ENCODE measurements at places on chromosomes 5 and 9.

DNA sequence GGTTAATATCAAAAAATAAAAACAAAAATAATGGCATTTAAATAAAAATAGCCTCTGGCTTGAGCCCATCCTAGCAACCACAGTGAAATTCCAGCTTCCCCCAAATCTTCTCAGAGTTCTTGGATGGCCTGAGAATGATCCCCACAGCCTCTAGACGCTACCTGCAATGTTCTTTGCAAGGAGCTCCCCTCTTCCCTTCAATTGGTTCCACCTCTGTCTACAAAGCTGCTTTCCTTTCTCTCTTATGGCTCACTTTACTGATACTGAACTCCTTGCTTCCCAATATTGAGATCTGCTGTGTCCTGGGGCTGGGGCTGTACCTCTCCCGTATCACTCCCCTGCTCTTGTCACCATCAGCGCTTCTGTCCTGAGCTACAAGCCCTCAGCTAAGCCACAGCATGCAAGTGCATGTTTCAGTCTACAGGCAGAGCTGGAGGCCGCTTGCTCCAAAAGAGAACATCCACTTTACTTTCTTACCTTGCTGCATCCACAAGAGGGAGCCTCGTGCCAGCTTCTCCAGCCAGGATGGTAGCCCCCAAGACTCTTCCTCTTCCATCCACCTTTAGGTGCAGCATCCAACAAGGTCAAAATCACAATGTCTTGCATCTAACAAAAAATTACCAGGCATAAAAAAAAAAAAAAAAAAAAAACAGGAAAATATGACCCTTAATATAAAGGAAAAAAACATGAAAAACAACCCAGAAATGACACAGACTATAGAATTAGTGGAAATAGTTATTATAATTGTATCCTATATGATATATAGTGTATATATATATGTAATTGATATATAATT is 57.4 kb upstream of the PRSS3 start:
- peak; percentile 59 for DNase-seq

DNA sequence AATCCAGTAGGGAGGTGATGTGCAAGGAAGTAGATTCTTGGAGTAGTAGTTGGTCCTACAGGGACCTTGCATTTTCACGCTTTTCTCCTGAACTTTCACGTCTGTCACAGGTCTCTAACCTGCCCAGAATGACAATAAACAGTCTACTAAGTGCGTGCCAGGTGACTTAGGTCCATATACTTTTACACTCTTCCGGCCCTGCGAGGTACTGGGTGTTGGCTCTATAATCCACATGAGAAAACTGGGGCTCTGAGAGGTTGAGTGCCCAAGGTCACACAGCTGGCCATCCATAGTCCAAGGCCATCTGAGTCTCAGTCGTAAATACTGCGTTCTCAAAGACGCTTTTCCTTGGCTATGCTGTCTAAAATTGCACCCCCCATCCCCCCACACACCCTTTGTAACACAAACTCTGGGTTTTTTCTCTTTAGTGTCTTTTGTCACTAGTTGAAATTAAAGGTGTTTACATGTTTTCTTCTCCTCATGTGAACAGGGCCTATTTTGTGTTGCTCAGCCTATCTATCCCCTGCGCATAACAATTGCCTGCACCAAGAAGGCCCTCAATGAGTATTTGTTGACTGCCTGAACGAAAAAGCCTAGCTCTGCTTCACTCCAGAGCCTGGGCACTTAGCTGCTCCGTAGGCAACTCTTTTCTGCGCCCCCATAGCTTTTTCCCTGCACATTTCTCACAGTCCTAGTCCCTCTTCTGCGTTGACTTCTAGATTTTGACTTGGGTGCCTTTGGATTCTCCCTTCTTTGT is 943 bp downstream of the SFXN1 start:
- no peak for DNase-seq

DNA sequence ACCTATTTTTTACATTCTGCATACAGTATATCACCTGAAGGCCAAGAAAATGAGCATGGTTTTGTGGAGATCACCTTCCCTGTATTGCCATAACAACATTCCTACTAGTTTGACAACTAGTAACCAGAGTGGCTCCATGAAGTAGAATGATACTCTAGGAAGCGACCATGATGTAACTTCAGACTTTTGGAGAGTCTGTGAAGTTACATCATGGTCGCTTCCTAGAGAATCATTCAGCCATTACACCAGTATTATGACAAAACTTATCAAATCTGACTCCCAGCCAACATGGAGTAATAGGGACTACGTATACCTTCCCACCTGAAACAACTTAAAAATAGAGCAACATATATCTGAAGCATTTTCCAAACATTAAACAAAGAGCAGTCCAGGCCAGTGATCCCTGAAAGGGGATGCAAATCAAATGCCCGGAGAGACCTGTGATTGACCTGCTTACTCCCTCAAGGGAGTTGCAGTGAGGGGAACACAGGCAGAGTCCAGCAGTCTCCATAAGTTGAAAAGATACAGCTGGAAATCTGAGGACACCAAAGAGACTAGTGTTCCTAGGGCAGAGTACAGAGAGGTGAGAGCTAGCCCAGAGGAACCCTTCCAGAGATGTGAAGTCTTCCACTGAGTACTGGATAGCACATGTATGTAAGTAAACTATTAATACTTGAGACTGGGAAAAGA is 7.8 kb downstream of the ECM2 start:
- DNase-seq: no peak

DNA sequence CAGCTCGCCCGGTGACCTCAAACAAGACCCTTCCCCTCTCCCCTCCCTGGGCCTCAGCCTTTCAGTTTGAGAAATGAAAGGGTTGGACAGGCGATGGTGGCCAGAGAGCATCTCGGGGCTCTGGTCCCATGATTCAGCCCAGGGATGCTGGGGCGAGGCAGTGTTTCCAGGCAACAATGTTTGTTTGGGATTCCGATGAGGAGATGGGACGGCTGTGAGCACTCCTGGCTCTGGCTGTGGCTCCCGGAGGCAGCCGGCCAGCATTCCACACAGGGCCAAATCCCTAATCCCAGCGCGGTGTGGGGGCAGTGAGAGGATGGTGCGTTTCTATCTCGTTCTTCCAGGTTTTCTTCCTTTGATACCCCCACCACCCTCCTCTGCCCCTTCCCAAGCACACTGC is 66.0 kb downstream of the HMCN2 start:
- no peak for DNase-seq
